ENCODE measurements at places on chromosomes 4 and X. TPM values are rescaled to one million over a fixed set of nuclear protein-coding genes. Genes with fewer than 3 reads are reported as not detected.

The TSPAN5 gene
- 7.0 TPM for total RNA-seq

The AKAP14 gene
- total RNA-seq, result not detected

The GPR82 gene
- not detected for total RNA-seq

The STS gene
- 3.6 TPM for total RNA-seq
